ENCODE measurements at places on chromosomes 7 and 10. TPM values are rescaled to one million over a fixed set of nuclear protein-coding genes. Genes with fewer than 3 reads are reported as not detected.

The THSD7A gene
- total RNA-seq = not detected

The RARRES2 gene
- total RNA-seq = not detected

The TUBB8 gene
- total RNA-seq = not detected

GRCh38 chr10:30345611-30346010, 3.5 kb downstream of the MTPAP start:
- no peaks in the 10 kb centered on the region for H3K27me3 ChIP-seq
- no peak overlapping the region for H3K4me3 ChIP-seq
- peaks cover 6% of the 10 kb centered on the region for H3K36me3 ChIP-seq
- peaks cover 45% of the 10 kb centered on the region for H3K4me1 ChIP-seq
- no peak for DNase-seq
- no peak overlapping the region for H3K27ac ChIP-seq

Measured in CD4-positive, alpha-beta memory T cell (primary cell).